Right atrium auricular region (tissue), 2 donors: ENCODE measurements at places on chromosomes 2 and 18.
A peak's percentile ranks its signal among the peaks of the same experiment; 100 is the strongest.

GRCh38 chr2:215527736-215528135 lies 91.9 kb upstream of the FN1 start:
- no peaks in the 10 kb centered on the region for H3K27me3 ChIP-seq
- H3K27ac ChIP-seq, result no peak overlapping the region
- no peaks in the 10 kb centered on the region for H3K4me1 ChIP-seq
- H3K4me3 ChIP-seq, result no peak overlapping the region

DNA sequence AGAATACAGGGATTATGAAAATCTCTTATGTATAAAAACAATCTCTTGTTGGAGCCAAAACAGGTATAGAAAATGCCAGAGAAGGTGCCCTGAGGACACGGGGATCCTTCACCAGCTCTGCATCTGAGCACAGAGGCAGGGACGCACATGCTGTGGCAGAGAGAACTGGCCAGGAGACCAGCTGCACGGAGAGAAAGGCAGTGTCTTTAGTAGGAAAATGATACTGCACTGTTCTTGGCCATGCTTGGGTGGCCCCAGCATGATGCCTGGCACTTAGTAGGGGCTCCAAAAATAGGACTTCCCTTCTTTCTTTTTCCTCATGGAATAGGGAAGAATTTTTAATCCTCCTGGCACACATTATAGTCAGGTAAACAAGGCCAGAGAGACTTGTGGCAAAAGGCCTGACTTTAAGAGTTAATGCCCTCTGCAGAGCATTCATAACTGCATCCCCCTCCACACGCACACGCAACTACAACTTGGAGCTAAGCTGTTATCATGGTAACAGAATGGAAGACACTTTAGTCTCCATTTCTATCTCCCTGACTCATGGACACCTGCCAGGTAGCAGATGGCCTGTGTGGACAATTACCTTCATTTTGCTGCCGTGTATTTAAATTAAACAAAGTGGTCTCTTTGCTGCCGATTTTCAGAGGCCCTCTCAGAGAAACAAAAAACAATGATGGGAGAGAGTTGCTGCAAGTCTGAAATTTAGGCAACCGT lies 59.7 kb upstream of the DNMT3A start:
- no peaks in the 10 kb centered on the region for H3K4me1 ChIP-seq
- no peak overlapping the region for H3K27ac ChIP-seq
- H3K27me3 ChIP-seq, result no peaks in the 10 kb centered on the region
- H3K4me3 ChIP-seq, result no peak overlapping the region
- DNase-seq, result peak; percentile 1
- no peaks in the 10 kb centered on the region for H3K36me3 ChIP-seq

- no peaks in the 10 kb centered on the region for H3K36me3 ChIP-seq
- H3K27me3 ChIP-seq, result no peaks in the 10 kb centered on the region
- no peak for DNase-seq
- H3K4me3 ChIP-seq, result no peak overlapping the region
- H3K4me1 ChIP-seq, result no peaks in the 10 kb centered on the region
Observed at GRCh38 chr2:233706720-233707119, 6.0 kb upstream of the UGT1A5 start.

GRCh38 chr2:133158024-133158423 lies 410.2 kb downstream of the NCKAP5 start:
- H3K27me3 ChIP-seq, result no peaks in the 10 kb centered on the region
- H3K4me3 ChIP-seq, result no peak overlapping the region
- H3K36me3 ChIP-seq, result no peaks in the 10 kb centered on the region
- H3K27ac ChIP-seq, result no peak overlapping the region

GRCh38 chr2:160335441-160335840 lies 135.4 kb upstream of the ITGB6 start:
- H3K4me1 ChIP-seq, result peaks cover 83% of the 10 kb centered on the region
- H3K4me3 ChIP-seq, result no peak overlapping the region
- no peaks in the 10 kb centered on the region for H3K27me3 ChIP-seq
- DNase-seq, result no peak
- no peak overlapping the region for H3K27ac ChIP-seq
- no peaks in the 10 kb centered on the region for H3K36me3 ChIP-seq

DNA sequence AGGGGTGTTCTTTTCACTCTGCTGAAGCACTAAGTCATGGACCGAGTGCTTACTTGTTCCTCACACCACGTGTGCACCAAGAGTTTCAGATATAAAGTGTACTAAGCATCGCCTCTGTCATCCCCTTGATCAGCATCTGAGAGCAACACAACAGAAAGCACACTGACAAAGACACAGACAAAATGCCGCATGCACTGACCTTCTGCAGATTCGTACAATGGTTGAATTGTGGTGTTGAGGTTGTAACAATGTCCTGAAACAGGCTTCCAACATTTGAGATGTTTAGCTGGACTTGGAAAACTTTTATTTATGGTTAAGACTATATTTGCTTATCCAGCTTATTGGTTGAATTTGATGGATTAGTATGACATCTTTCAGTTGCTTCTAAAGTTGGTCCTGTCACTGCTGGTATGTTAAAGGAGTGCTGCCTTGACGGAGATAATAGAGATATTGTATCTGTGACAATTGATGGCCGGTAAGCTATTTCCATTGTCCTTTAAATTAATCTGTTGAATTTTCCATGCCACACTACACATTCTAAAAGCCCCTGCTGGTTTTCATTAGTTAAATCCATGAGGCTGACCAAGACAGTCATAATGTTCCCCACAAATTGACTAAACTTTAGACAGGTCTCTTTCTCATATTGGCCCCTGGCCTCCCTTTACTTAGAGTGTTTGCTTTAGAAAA lies 99.9 kb downstream of the CBLN2 start:
- no peak overlapping the region for H3K4me3 ChIP-seq
- no peak for DNase-seq
- no peaks in the 10 kb centered on the region for H3K27me3 ChIP-seq
- H3K36me3 ChIP-seq, result no peaks in the 10 kb centered on the region

DNA sequence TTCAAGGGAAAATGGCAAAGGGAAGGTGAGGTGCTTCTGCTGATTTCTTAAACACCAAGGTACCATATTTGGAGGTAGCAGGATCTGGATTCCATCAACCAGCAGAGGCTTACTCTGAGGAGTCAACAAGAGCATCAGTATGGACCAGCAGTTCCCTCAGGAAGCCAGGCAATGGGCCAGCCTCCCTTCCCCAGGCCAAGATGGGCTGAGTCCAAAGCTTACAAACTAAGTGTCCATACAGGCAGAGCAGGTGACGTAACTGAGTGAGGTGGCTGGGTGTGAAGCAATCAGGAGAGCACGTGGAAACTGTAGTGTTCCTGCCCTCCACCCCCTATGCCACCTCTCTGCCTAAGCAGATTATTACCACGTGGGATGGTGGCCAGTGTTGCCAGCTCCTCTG lies 134.2 kb upstream of the HNRNPA3 start:
- no peaks in the 10 kb centered on the region for H3K36me3 ChIP-seq
- no peak overlapping the region for H3K4me3 ChIP-seq
- no peak for DNase-seq
- no peaks in the 10 kb centered on the region for H3K4me1 ChIP-seq
- no peaks in the 10 kb centered on the region for H3K27me3 ChIP-seq

GRCh38 chr2:197264332-197264731 lies 46.2 kb downstream of the ANKRD44 start:
- H3K27me3 ChIP-seq, result no peaks in the 10 kb centered on the region
- no peak overlapping the region for H3K27ac ChIP-seq
- H3K36me3 ChIP-seq, result no peaks in the 10 kb centered on the region
- no peak for DNase-seq
- H3K4me3 ChIP-seq, result no peak overlapping the region
- H3K4me1 ChIP-seq, result no peaks in the 10 kb centered on the region

GRCh38 chr2:234164493-234165413 lies 114.3 kb downstream of the SPP2 start:
- no peaks in the 10 kb centered on the region for H3K36me3 ChIP-seq
- H3K27ac ChIP-seq, result no peak overlapping the region
- H3K4me1 ChIP-seq, result no peaks in the 10 kb centered on the region

- H3K27me3 ChIP-seq, result no peaks in the 10 kb centered on the region
- DNase-seq, result no peak
- no peak overlapping the region for H3K27ac ChIP-seq
Observed at GRCh38 chr2:192749611-192750200, 555.0 kb upstream of the TMEFF2 start.

DNA sequence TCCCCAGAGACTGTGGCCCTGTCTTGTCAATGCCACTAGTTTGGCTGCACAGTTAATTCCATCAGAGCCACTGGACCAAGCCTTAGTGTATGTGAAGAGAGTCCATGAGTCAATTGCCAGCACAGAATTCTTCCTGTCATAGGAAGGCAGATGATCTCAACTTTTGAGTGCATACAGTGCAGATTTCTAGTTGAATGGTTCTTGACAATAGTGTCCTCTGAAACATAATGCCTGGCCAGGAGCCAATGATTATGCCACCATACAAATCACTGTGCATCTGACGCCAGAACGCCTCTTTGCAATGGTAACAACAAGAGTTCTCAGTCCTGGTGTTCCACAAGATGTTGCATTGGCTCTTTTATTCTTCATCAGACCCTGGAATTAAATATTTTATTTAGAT lies 7.1 kb downstream of the NEUROD1 start:
- no peaks in the 10 kb centered on the region for H3K27me3 ChIP-seq
- H3K4me3 ChIP-seq, result no peak overlapping the region
- no peak for DNase-seq
- no peaks in the 10 kb centered on the region for H3K36me3 ChIP-seq
- H3K4me1 ChIP-seq, result no peaks in the 10 kb centered on the region

DNA sequence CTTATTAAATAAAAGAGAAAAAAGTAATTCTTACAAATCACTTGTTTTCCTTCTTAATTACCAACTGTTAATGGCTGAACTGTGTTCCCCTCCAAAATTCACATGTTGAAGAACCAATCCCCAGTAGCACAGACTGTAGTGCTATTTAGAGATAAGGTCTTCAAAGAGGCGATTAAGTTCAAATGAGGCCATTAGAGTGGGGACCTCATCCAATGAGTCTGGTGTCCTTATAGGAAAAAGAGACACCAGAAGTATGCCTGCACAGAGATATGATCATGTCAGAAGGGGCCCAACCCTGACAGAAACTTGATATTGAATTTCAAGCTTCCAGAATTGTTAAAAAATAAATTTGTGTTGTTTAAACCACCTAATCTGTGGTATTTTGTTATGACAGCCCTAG lies 89.8 kb downstream of the MEMO1 start:
- H3K36me3 ChIP-seq, result no peaks in the 10 kb centered on the region
- H3K27ac ChIP-seq, result no peak overlapping the region
- H3K4me3 ChIP-seq, result no peak overlapping the region
- DNase-seq, result no peak
- H3K4me1 ChIP-seq, result no peaks in the 10 kb centered on the region

DNA sequence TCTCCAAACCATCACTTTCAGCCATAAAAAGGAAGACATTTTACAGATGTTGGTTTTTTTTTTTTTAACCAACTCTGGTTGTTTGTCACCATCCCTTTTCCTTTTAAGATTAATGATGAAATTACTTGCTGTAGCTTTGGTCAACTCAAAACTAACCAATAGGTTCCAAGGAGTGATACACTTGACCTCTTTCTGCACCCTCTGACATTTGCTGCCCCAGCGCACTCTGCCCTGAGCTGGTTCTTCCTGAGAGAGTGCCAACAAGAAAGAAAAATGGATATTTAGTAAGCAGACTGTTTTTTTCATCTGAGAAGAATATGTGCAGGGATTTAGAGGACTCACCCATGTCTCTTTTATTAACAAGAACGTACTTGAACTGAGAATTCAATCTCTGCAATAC lies 520.0 kb downstream of the TXNL1 start:
- no peak for DNase-seq
- H3K27ac ChIP-seq, result no peak overlapping the region
- no peaks in the 10 kb centered on the region for H3K4me1 ChIP-seq
- H3K27me3 ChIP-seq, result no peaks in the 10 kb centered on the region
- H3K4me3 ChIP-seq, result no peak overlapping the region
- no peaks in the 10 kb centered on the region for H3K36me3 ChIP-seq

- peak overlapping the region; percentile 66 for H3K27ac ChIP-seq
- H3K4me1 ChIP-seq, result no peaks in the 10 kb centered on the region
- peak; percentile 66 for DNase-seq
- H3K27me3 ChIP-seq, result no peaks in the 10 kb centered on the region
Observed at GRCh38 chr2:9800975-9801726, 42.1 kb upstream of the TAF1B start.

DNA sequence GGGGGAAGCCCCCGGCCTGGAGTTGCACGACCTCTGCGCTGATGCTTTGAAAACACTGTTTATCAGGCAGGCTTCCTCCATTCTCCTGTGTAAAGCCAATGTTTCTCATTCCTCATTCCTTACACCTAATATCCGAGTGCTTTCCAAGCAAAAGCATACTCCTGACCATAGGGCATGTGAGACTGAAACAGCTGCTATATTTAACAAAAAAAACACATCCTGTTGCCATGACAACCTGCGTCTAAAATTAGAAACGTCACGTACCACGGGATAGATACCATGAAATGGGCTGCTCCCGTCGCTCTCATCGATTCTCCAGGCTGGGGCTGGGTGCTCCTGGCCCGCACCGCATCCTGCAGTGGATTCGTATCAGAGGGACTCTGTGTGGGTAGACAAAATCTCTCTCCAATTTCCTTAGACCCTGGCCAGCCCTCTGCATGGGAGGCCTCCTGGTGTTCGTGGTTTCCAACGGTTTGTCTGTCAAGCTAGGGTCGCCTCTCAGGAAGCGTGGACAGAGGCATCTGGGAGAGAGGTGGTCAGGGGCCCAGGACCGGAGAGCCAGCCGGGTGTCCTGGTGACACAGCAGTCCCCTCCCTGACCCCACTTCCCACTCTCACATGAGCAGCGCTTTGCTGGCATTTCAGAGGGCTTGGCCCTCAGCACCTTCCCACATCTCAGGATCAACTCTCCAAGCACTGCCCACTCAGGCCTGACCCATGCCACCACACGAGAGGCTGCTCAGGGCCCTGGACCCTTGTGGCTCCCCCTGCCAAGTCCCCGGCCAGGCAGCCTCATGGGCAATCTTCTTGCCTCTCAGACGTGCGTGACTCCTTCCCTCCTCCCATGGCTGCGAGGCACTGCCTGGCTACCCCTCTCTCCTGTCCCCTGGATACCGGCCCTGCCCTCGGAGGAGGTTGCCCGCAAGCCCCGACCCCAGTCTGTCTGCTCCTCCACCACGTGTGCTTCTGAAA lies 268.1 kb downstream of the NDUFA10 start:
- no peak overlapping the region for H3K27ac ChIP-seq
- no peak overlapping the region for H3K4me3 ChIP-seq
- no peaks in the 10 kb centered on the region for H3K27me3 ChIP-seq
- no peak for DNase-seq
- no peaks in the 10 kb centered on the region for H3K36me3 ChIP-seq
